HFF-Myc (cell line): ENCODE measurements at places on chromosomes 3 and 15.

- DNase-seq = no peak
These were observed 44.4 kb downstream of the LSM3 start for GRCh38 chr3:14222900-14223594.

DNA sequence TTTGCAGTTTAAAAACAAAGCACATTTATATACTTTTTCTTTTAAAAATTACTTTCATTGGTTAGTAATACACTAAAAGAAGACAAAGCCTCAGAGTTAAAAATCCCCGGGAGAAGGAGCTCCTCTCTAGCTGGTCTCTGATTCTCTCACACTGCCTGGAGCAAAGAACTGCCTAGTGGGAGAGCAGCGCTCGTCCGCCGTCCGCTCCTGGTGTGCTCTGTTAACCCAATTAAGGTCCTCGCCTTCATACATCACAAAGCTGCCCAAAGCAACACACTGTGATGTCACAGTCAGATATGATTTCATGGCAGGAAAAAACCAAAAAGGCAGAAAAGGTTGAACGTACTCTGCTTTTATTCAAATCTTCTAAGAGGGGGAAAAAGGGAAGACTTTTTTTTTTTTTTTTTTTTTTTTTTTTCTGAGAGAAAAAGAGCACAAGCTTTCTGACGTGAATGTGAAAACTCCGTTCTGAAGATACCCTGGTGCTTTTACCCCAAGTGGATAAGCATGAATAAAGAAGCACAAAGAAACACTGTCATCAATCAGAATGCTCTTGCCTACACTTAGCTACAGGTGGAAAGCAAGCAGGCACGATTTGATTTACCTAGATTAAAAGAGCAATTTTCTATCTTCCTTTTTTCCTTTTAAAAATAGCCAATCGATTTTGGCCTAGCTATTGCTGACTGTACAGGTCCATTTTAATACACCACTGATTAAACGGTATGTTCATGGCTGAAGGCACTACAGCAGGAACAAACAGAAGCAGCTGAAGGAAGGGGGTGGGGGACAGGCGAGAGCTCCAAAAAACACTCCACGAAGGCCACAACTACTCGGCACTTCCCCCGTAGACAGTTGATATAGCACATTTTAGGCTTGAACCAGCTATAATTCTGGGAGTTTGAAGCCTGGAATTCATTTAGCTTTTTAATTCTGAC lies 115.2 kb downstream of the TIGIT start:
- DNase-seq = no peak

- no peak for DNase-seq
These were observed 435.1 kb upstream of the CNTN3 start for GRCh38 chr3:75049533-75049932.

GRCh38 chr3:170023165-170023564 lies 14.6 kb upstream of the GPR160 start:
- no peak for DNase-seq

DNA sequence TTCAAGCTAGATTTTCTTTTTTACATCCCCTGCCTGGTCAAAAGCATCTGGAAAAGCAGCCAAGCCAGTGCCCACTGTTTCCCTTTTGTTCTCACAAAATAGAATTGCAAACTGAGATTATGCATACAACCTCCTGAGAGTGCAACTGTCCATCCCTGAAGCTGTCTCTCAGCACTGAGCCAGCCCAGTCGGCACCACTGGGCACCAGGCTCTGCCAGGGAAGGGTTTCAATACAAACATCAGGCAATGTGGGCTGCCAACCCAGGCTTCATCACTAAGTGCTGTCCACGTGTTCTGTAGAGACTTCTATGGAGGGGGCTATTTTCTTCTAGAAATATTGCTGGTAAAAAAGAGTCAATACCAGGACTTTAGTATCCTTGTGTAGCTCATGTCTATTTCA lies 356.3 kb upstream of the TBL1XR1 start:
- no peak for DNase-seq

- no peak for DNase-seq
These were observed 135.1 kb upstream of the HACD2 start for GRCh38 chr3:123719862-123720453.

- DNase-seq = no peak
These were observed 73.1 kb upstream of the LRTM1 start for GRCh38 chr3:55000953-55001352.

- no peak for DNase-seq
These were observed 8.1 kb downstream of the FOXP1 start for GRCh38 chr3:71575433-71575832.

DNA sequence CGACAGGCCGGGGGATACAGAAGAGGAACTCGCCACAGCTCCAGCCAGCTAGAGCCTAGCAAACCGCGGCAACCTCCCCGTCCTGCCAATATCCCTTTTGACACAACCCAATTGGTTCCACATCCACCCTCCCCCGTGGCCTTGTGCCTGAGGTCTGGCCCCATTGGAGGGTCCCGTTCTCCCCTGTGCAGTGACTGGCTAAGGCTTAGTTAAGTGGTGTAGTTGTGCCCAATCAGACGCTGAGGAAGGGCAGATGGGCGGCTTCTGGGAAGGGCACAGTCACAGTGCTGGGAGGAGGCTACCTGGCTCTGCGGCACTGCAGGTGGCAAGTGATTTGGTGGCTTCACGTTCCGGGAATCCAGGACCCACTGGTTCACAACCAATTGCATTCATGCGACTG lies 78.6 kb downstream of the SNRK start:
- DNase-seq = no peak

GRCh38 chr15:88077296-88078020 lies 179.1 kb downstream of the NTRK3 start:
- no peak for DNase-seq

DNA sequence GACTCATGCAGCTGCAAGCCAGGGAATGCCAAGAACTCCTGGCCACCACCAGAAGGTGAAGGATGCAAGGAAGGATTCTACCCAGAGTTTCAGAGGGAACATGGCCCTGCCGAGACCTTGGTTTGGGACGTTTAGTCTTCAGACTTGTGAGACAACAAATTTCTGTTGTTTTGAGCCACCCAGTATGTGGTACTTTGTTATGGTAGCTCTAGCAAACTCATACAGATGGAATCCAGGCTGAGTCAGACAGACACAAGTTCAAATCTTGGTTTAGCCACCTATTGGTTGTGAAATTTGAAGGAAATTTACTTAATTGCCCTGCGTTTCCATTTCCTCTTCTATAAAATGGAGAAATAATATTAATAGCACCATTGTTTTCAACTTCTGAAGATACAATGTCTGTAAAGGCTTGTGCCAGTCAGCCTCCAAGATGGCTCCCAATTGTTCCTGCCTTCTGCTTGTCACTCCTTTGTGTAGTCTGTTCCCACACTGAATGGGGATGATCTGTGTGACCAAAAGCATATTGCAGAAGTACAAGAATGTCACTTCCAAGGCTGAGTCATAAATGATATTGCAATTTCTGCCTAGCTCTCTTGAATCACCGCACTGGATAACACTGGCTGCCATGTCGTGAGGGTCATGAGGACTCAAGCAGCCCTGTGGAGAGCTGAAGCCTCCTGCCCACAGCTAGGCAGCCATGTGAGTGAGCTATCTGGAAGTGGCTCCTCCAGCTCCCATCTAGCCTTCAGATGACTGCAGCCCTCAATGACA lies 223.5 kb upstream of the PROK2 start:
- DNase-seq = no peak

GRCh38 chr15:33801954-33802353 lies 166.3 kb upstream of the CHRM5 start:
- DNase-seq = no peak

- no peak for DNase-seq
These were observed 9.1 kb downstream of the RAB43 start for GRCh38 chr3:129112308-129113052.

DNA sequence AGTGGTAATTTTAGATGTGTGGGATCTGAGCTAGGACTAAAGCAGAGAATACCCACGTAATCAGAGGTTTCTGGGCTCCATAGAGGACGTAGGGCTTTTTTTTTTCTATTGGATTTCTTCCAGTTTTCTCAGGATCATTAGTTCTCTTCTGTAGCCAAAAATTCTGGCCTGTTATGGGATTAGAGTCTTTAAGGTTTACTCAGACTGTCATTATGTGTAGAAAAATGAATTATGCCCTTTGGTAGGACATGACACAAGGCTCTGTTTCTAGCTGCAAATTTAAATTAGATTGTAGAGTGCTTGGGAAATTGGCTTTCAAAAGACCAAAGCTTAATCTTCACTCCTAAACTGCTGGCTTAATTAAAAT lies 1.9 kb downstream of the SETD5 start:
- no peak for DNase-seq

- no peak for DNase-seq
These were observed 38.6 kb downstream of the BTLA start for GRCh38 chr3:112460519-112461195.

- no peak for DNase-seq
These were observed 258.4 kb upstream of the AGTR1 start for GRCh38 chr3:148439254-148439822.

GRCh38 chr3:134965865-134966481 lies 170.9 kb downstream of the EPHB1 start:
- no peak for DNase-seq

- DNase-seq = no peak
These were observed 10.7 kb upstream of the CHSY1 start for GRCh38 chr15:101262551-101262950.

DNA sequence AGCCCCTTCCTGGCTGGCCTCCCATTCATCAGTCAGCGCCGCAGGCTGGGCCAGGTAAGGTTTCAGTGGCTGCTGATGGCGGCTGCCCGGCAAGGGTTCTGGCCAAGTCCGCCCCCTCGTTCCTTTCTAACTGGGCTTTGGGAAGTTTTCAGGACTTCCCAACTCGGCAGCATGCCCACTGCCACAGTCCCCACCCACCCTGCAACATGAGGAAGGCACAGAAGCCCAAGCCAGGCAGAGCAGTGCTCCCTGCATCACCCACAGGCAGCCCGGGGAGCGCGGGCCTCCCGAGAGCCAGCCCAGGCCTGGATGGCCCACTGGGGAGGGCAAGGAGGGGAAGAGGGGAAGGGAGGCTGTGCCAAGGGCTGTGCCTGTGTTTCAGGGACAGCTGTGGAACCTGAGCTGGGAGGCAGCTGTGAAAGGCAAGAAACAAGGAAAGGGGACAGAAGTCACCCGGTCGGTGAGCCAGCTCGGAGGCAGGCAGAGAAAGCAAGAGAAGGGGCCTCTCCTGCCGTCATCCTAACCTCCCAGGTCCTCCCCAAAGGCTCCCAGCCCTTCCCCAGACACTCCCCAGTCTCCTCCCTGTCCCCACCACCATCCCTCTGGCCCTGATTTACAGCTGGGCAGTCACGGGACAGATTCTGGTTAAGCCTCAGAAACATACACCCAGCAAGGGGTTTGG lies 73.9 kb downstream of the CPN2 start:
- DNase-seq = no peak

- DNase-seq = no peak
These were observed 24.5 kb downstream of the PLXNB1 start for GRCh38 chr3:48405343-48405881.

- no peak for DNase-seq
These were observed 176.9 kb upstream of the LMCD1 start for GRCh38 chr3:8324747-8325146.

- DNase-seq = no peak
These were observed 263.5 kb upstream of the CFAP20DC start for GRCh38 chr3:59313365-59313764.

GRCh38 chr3:183958775-183959174 lies 58.9 kb downstream of the ABCC5 start:
- no peak for DNase-seq

- DNase-seq = peak; percentile 39
These were observed 56.5 kb upstream of the GATA2 start for GRCh38 chr3:128549283-128550112.

DNA sequence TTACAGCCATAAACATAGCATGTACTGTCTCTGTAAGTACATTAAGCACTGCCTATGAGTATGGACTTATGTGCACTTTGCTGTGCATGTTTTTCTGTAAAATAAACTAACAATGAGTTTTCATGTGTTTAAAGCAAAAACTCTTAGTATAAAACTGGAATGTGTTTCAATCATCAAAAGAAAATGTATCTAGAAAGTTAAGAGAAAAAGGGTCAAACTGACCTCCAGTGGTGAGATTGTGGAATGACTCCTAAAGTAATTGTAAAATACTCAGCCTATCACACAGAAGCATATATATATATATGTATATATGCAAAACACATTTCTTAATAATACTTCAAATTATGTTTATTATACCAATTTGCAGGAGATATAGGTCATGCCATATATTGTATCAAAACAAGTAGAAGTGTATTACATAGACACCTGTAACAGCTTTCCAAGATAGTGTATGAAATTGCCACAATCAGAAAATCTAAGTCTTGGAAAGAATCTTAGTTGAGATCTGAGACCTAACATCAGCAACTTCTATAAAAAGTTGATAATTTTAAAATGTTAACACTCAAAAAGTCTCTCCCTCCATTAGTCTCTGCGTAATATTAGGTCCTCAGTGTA lies 199.6 kb downstream of the FMN1 start:
- DNase-seq = no peak

- no peak for DNase-seq
These were observed 52.1 kb upstream of the EPHB1 start for GRCh38 chr3:134743006-134743405.

DNA sequence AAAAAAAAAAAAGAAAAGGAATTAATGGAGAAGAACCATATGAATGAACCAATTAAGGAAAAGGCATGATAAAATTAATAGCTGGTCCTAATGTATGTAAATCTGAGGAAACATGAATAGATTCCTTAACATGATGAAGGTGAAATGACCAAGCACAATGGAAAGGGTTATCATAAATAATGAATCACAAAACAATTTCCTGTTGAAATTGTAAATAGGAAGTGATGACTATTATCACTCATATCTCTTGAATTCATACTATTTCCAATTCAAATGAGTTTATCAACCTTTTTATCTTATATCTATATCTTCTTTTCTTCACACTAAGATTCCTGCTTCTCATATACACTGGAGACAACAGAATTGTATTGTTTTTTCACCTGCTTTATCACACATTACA lies 32.0 kb downstream of the AADACL2 start:
- DNase-seq = no peak

DNA sequence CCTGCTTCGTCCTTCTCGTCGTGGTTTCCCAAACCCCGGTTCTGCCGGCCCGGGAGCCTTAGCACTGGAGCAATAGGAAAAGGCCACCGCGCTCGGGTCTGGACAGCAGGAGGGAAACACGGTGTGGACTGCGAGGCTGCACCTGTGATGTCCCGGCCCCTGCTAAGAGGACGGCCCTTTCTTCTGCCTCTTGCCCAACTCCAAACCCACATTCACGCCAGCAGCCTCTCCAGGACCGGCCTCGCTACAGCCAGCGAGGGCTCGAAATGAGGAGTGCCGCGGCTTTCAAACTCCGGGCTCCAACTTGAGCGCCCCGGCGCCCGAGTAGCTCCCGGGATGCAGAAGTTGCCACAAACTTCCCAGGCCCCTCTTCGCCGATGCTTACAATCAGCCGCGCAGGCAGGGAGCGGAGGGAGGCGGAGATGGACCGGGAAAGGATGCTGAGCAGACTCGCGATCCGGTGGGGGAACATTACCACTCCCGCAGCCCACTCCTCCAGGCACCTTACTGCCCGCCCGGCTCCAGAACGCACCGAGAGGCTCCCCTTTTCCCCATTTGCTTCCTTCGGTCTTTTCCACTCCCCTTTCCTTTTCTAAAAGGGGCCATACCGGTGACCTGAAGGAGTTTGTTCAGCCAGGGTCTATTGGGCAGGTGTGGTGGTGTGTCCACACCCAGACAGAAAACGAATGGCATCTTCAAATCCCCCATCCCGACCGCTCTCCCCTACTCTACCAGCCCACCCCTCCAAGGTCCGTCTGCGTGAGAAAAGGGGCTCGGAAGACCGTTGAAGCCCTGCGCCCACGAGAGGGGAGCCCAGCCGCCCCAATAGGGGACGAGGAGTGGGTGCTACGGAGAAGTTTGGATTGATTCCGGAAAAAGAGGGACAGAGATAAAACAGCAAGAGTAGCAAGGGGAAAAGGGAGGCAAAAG lies 18.8 kb upstream of the SATB1 start:
- DNase-seq = no peak
